ENCODE measurements at places on chromosomes 13 and 19. TPM values are rescaled to one million over a fixed set of nuclear protein-coding genes. Genes with fewer than 3 reads are reported as not detected.

ZNF155 gene
- total RNA-seq = 5.0 TPM

TTC9B gene
- not detected for total RNA-seq

SIGLEC12 gene
- 0.60 TPM for total RNA-seq

- no peak overlapping the region for H3K27ac ChIP-seq
- H3K4me1 ChIP-seq = no peaks in the 10 kb centered on the region
- no peaks in the 10 kb centered on the region for H3K36me3 ChIP-seq
- no peak overlapping the region for H3K4me3 ChIP-seq
- no peak for DNase-seq
Observed at GRCh38 chr13:98954313-98954712, 23.6 kb downstream of the DOCK9 start.

DNA sequence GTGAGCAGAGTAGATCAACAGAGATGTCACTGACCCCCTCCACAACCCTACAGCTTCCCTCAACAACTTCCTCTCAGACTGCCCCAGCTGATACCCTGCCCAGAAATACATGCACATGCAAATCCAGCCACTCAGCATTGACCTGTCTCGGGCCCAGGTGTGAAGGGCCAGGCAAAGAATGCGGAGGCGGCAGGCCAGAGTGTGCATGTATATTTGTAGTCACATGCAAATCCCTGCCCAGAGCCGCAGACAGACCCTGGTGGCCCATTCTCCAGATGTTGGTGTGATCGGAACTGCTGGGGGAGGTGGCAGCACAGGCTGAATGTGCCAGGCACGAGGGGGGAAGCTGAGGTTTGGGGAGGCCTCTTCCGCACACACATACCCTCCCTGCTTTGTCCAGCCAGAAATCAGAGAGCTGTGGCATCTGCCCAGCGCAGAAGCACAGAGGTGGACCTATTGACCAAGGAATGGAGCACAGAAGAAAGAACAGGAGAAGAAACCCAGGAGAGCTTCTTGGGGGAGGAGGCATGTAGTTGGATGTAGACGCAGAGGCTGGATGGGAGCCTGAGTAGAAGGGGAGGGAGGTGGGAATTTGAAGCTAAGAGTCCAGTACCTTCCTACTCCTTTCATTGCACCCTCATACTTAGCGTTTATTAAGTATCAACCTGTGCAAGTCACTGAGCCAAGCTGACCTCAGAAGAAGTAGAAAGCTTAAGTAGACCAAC lies 14.4 kb downstream of the MEF2B start:
- no peaks in the 10 kb centered on the region for H3K36me3 ChIP-seq
- no peaks in the 10 kb centered on the region for H3K27me3 ChIP-seq
- H3K4me1 ChIP-seq = no peaks in the 10 kb centered on the region
- no peak for DNase-seq
- no peak overlapping the region for H3K4me3 ChIP-seq

All from CD8-positive, alpha-beta memory T cell (primary cell).